Progenitor cell of endocrine pancreas (in vitro differentiated cells): ENCODE measurements at places on chromosomes 3 and 15.

GRCh38 chr15:73633111-73633990, at the start of gene NPTN:
Gene NPTN, minus strand, starts transcription at chr15:73633389. Its CDS starts 174 bp downstream, at chr15:73633215.
- DNase-seq = peak; percentile 99

GRCh38 chr3:25091934-25092333, 336.1 kb upstream of the RARB start:
- DNase-seq = no peak

DNA sequence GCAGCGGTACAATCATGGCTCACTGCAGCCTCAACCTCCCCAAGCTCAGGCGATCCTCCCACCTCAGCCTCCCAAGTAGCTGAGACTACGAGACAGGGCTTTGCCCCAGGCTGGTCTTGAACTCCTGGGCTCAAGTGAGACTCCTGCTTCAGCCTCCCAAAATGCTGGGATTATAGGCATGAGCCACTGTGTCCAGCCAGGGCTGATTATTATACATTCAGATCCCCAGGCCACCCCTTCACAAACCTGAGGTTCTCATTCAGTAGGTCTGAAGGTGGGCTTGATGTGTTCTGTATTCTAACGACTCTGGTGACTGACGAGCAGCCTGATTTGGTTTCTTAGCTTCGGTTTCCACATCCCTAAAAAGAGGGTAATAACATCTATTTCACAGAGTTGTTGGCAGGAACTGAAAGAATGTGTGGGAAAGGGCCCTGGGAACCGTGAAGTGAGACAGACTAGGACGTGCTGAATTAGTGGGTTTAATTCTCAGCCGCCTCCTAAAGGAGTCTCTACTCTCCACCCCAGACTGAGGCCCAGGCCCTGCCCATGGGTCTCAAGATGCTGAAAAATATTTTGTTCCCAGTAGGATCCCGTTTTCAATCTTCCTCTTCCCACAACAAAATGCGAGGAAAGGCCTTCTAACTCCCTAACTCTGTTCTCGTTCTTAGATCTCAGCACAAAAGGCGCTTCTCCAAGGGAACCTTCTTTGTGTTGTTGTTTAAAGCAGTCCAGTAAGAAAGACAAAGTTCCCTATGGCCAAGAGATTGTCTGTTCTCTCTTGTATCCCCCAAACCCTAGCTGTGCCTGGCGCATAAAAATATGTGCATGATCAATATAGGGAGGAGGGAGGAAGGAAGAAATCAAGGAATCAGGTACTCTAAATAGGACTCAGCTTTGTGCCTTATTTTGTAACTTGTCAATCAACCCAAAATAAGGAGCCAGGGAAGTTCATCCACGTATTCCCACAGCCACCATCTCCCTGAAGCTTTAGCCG, 210.0 kb upstream of the TOPAZ1 start:
- no peak for DNase-seq

DNA sequence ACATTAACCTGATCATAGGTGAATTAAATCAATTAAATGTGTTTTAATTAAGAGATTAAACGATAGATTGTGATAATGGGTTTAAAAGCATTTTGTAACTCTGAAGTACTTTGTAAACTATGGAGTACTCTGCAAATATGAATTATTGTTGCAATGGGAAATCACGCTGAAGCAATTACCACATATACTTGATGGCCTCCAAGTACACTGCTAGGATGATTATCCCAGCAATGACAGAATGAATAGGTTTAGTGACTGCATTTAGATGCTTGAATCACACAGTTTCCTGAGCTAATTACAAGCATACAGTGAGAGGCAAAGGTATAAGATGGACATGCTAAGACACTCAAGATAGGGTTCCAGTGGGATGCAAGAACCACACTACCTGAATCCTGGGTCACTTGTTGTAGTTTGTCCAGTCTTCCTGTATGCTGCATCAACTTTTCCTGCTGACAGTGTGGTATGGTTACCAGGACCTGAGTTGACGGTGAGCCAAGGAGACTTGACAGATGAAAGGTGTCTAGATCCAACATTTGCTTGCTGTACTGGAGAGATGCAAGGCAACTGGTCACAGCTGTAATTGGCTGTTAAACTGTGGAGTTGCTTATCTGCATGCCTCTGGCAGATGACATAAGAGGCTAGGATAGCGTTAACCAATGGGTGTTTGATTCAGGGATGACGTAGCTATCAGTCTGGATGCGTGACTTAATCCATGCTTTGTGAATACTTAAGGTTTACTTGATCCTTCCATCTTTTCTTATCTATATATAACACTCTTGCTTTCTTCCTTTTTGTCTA, 38.0 kb downstream of the RNF13 start:
- DNase-seq = no peak

DNA sequence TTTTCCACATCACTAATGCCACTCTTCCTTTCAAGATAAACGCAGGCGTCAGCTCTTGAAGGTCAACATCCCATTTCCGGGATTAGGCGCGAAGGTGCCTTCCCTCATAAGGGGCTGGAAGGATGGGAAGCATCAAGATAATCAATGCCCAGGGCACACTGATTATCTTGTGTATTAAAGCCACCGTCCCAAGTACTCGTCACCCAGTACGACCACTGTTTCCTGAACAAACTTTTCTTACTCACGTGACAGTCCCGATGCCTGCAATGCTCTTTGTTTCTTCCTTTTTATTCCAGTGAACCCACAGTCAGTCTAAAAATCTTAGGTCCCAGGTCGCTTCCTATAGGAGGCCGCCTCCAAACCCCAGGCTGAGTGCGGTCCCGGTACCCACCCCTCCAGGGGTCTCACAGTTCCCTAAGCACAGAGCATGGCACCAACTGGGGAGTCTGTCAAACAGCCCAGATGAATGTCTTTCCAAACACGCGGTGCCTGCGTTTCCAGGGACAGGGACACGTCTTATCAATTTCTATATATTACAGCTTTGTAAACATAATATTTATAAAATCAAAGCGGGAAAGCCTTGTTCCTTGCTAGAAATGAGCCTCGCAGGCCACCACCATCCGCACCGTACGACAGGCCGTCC, 589 bp downstream of the ANAPC13 start:
- DNase-seq = no peak

GRCh38 chr3:124786511-124787241, 56.4 kb downstream of the UMPS start:
- no peak for DNase-seq

DNA sequence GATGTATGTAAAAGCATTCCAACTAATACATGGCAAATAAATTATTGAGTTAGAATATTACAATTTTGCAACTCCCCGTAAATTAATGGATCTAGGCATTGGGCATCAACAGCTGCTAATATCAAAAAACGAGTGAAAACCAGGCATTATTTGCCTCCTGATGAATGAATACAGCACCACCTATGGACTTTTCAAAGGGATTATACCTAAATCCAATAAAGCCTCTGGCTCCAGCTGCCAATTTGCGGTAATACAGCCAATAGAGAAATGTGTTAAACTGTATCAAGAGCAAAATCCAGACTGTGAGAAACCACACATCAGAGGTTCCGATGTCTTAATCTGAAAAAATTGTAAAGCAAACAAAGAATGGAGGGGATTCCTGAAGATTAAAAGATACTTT, 16.3 kb upstream of the A4GNT start:
- no peak for DNase-seq

GRCh38 chr3:71102111-71102983, 481.2 kb downstream of the FOXP1 start:
- DNase-seq = no peak

DNA sequence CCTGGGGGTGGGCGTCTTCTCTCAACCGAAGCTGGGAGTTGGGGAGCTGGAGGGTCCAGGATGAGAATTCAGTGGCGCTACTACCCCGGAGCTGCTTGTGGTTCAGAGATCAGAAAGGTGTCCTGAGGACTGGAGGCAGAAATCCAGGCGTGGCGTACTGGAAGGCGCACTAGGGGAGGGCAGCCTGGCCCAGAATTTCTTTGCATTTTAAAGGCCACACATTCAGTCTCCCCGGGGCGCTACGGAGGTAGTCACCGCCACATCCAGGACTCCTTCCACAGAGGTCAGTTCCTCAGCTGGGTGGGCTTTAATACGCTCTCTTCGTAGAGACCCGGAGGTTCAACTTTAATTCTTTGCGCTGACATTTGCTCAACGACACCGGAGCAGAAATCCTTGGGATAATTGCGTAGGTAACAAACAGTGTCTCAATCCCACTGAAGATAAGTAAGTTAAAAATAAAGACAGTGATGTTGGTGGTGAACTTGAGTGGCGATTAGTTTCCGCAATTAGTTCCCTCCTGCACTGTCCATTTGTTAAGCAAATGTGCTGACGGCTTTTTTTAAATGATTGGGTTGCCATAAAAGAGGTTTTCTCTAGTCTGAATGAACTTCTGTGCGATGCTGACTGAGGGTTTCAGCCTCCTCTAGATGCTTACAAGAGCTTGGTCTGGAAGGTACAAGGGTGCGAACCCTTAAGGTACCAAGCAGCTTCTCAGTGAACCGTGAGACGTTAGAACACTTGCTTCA, 535 bp downstream of the MCTP2 start:
- no peak for DNase-seq

DNA sequence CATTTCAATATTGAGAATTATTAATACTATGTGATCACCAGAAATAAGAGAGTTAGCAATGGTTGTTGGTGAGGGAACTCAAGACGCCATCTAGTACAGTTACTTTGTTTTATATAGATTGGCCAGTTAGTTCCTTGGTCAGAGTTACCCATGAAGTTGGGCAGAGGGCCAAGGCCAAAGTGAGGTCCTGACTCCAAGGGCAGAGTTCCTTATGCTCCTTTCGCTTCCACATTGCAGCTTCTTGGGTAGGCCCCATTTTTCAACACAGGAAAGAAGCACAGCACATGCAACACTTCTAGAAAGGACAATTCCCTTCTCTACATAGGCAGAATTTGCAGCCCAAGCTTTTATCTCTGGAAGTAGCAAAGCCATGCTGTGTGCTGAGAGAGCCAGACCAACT, 178.6 kb downstream of the KCNAB1 start:
- no peak for DNase-seq

GRCh38 chr15:65254758-65255157, 31.9 kb downstream of the PARP16 start:
- DNase-seq = no peak

DNA sequence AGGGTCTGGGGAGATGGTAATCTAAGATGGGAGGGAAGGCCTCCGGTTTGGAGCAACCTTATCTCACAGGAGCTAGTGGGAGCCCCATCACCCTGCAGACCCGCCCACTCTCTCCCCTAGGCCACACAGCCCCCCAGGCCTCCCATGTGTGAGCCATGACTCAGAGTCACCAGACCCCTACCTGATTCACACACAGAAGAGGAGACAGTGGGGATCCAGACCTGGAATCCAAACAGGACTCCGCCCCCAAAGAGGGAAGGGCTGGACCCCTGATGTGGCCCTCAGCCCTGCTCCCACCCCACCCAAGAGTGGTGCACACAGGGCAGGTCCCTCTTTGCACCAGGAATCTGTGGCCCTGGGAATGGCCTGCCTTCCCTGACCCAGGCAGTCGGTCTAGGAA, 97.4 kb downstream of the ADCY5 start:
- no peak for DNase-seq

- DNase-seq = no peak
Measured at GRCh38 chr3:23921052-23921511, 4.2 kb downstream of the RPL15 start.

GRCh38 chr3:43523454-43524053, 98.3 kb downstream of the ANO10 start:
- DNase-seq = no peak

GRCh38 chr15:99485153-99485961, 80.4 kb upstream of the MEF2A start:
- no peak for DNase-seq

GRCh38 chr3:126555795-126556636, 2.7 kb downstream of the C3orf22 start:
- peak; percentile 6 for DNase-seq

- no peak for DNase-seq
Measured at GRCh38 chr3:24012589-24013269, 67.6 kb downstream of the NR1D2 start.

- no peak for DNase-seq
Measured at GRCh38 chr15:98503970-98504369, 144.4 kb upstream of the IGF1R start.

DNA sequence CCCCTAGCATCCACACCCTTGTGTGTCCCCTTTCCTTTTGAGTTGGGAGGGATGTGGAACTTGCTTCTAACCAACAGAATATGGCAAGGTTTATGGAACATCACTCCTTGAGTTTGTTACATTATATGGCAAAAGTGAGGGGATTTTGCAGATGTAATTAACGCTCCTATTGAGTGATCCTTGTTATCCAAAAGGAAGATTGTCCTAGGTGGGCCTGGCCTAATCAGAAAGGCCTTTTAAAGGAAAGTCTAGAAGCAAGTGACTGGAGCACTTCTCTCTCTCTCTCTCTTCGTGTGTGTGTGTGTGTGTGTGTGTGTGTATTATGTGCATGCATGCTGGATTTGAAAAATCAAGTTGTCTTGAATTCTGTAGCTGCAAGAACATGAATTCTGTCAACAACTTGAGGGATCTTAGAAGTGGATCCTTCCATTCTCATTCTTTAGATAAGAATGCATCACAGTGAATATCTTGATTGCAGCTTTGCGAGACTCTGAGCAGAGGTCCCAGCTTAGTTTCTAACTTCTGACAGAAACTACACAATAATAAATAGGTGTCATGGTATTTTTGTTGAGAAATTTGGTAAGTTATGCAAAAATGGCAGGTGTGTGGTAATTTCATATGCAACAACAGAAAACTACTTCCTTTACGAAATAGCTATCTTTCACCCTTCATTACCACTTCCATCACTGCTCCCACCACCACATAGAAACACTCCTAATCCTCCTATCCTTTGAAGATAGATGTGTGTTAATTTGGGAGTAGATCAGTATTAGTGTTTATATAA, 360.9 kb upstream of the CBLB start:
- DNase-seq = no peak

DNA sequence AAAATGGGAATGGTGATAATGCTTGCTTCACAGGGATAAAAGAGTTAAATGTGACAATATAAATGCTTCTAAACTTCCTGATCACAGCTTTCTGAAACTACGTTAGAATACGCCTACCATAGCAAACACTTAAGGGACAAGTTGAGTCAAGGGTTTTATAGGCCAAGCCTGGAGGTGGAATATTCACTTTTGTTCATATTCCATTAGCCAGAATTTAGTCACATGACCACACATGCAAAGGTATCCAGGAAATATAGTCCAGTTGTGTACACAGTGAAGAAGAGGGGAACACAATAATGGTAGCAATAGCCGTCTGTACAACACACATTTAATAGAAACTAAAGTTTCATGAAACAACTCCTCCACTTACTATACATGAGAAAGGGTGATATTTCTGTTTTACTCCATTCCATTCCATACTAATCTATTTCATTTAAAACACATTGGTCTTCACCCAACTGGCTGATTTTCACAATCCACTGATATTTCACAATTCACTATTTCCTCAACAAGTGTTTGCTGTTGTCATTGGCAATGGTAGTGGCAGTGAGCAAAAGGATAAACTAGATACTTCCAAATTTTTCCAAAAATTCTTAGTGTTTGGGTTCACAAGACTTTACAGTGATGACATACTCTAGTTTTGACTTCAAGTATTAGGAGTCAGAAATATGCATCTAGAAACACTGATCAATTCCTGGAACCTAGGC, 270.9 kb downstream of the ERC2 start:
- DNase-seq = no peak

DNA sequence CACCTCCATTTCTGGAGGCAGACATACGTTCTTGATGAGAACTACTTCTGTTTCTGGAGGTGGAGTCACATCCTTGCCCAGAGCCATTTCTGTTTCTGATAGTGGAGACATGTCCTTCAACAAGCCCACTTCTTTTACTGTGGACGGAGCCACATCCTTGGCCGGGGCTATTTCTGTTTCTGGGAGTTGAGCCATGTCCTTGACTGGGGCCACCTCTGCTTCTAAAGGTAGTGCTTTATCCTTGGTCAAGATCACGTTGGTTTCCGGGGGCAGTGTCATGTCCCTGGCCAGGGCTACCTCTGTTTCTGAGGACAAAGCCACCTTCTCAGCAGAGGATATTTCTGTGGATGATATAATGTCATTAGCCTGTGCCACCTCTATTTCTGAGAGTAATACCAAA, 100.0 kb downstream of the MAP4 start:
- DNase-seq = no peak
